ENCODE measurements at places on chromosomes 3 and 15.

DNA sequence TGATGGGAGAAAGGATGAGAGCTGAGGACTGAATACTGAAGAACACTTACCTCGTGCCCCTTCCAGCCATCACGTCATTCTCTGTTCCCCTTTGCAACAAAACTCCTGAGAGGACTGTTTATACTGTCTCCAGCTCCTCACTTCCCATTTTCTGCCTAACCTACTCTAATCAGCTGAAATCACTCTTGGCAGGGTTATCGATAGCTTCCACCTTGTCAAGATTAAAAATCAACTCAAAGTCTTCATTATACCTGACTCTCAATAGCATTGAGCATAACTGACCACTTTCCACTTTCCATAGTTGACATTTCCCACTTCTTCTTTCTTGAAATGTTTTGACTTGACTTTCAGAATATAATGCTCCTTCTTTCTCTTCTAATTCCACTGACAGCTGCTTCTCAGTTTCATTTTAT is 4.3 kb downstream of the BTBD1 start:
- DNase-seq = no peak

DNA sequence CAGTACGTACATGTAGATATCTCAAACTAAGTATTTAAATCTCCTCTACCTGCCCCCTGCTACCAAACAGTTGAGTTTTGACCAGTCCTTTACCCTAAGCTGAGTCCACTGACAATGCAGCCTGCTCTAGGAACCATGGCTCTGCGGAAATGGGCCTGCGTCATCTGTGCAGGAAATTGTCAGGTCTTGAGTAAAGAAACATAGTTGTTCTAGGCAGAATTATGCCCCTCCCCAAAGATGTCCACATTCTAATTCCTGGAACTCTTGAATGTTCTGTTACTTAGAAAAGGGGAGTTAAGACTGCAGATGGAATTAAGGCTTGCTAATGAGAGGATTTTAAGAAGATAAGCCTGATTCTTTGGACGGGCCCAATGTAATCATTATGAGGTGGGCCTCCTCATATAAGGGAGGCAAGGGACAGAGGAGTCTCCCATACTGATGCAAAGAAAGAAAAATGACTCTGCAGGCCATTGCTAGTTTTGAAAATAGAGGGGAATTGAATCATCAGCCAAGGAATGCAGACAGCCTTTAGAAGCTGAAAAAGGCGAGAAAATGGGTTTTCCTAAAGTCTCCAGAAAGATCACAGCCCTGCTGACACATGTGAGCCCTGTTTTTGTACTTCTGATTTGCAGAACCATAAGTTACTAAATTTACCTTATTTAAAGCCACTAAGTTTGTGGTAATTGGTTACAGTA is 5.5 kb upstream of the VGLL3 start:
- DNase-seq = no peak

GRCh38 chr3:146165877-146166276 is 4.9 kb upstream of the PLOD2 start:
- no peak for DNase-seq

DNA sequence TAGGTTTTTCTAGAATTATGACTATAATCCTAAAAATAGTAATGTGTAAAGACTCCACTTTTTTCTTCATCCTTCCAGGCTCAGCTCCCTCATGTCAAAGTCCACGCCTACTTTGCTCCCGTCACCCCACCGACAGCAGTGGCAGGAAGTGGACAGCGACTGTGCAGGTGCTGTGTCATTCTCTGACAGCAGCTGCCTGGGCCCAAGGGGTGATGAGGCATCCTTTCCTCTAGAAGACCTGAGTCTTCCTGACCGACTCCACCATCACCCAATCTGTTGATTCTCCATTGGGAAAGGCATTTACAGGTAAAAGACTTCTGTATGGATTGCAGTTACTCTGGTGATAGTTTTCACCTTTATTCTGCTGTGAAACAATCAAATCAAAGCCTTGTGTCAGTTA is 54.8 kb downstream of the UBP1 start:
- no peak for DNase-seq

DNA sequence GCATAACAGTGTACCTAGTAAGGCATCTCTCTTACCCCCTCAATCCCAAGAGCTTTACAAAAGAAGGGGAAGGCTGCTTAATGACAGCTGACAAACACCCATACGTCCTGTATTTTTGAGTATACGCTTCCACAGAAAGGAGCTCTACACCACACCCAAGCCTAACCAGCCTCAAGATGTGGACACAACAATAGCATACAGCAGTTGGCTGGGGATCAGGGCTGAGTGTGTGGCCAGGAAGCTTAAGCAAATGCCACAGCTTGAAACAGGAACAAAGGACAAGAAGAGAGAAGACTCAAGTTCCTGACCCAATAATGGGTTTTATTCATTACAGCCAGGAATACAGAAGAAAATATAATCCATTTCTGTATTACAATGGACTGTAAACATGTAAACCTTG is 6.9 kb downstream of the HEXA start:
- peak; percentile 34 for DNase-seq

GRCh38 chr3:8647137-8647985 is 2.8 kb upstream of the SSUH2 start:
- no peak for DNase-seq

DNA sequence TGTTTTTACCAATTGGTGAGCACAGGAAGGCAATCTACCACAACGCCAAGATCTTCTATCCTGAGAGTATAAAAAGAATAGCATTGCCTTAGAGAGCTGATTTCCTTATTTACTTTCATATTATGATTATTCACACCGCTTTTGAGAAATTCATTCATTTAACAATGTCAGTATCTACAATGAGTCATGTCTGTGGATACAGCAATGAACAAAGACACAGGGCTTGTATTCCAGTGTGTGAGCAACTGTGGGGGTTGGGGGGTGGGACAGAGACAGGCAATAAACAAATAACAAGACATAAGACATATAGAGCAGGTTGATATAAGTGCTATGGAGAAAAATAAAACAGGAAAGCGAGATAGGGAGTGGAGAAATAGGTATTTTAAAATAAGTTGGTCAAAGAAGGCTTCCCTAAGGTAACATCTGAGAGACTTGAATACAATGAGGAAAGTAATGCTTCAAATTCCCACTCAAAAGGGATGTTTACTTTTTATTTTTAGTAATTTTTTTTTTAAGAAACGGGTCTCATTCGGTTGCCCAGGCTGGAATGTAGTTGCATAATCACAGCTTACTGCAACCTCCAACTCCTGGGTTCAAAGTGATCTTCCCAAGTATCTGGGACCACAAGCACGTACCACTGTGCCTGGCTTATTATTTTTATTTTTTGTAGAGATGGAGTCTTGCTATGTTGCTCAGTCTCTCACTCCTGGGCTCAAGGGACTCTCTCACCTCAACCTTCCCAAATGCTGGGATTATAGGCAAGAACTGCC is 45.7 kb downstream of the PGBD4 start:
- no peak for DNase-seq

DNA sequence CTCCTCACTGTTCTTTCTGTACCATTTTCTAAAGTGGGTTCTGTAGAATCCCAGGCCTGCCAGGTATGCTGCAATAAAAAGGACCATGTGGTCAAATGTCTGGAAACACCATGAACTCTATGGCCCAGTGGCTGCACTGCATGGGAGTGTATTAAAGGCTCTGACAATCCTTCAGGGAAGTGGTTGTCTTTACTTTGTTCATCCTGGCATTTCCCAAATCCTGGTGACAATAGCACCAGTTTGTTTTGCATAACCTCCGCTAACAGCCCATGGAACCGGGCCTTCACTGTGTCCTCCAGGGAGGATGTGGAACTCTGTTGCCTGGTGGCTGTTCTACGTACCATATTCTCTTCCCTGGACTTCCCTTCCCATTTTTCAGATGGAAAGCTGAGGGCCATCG is 11.2 kb upstream of the DUSP7 start:
- DNase-seq = no peak

DNA sequence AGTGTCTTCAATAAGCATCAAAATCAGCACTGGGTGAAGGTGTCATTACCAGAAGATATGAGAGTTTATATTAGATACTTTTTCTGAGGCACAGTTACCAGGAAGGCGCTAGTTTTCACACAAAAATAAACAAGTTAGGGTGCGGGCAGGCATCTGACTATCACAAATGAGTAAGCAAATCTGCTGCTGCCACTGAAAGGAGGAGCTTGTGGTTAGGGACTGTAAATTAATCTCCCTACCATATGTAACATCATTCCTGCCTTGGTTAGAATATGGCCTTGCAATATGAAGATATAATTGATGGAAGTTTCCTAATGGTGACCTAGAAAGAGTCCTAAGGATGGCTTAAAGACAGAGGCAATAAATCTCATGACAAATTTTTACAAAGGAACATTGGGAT is 19.5 kb upstream of the EID1 start:
- no peak for DNase-seq

- DNase-seq = no peak
Measured at GRCh38 chr3:122911901-122912300, 115.7 kb downstream of the SEMA5B start.

DNA sequence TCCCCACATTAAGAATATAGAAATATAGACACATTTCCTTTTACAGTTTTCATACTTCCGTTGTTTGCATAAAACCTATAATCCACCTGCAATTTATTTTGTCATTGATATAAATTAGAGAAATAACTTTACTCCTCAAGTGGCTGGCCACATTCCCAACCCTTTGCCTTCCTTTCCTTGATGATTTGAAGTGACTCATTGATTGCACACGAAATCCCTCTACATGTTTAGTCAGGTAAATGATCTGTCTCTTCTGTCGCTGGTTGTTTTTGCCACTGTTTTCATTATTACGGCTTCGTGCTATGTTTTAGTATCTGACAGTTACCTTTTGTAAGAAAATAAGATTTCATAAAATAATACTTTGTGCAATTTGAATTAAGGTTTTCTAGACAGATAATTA is 272.2 kb upstream of the NR2E3 start:
- DNase-seq = no peak

Measured in ascending aorta (tissue), 2 donors.